ENCODE measurements at places on chromosomes 4 and X.

DNA sequence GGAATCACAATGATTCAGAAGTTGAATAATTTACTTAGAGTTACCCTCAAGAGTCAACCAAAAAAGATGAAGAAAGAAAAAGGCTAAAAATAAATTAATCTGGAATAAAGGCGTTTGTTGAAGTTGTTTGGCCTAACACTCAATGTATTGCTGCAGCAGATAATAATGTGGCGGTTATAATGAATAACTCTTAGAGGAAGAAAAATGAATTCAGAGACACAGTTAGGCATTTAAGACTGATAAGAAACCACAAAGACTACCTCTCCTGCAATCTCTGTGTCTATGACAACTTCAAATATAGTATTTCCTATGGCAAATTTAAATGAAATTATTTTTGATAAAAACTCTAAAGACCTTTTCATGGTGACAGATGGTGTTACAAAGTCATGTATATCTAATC lies 1369.1 kb upstream of the AGA start:
- no peak for DNase-seq

- DNase-seq = no peak
Measured at GRCh38 chr4:151260526-151260925, 16.4 kb upstream of the PRSS48 start.

GRCh38 chr4:76658231-76659102 lies 223.4 kb downstream of the SHROOM3 start:
- peak; percentile 71 for DNase-seq

- DNase-seq = no peak
Measured at GRCh38 chr4:126530996-126531585, 1101.7 kb upstream of the INTU start.

GRCh38 chr4:8343262-8343966 lies 73.9 kb downstream of the HTRA3 start:
- no peak for DNase-seq

GRCh38 chr4:33482773-33483172 lies 2761.5 kb downstream of the ARAP2 start:
- no peak for DNase-seq

DNA sequence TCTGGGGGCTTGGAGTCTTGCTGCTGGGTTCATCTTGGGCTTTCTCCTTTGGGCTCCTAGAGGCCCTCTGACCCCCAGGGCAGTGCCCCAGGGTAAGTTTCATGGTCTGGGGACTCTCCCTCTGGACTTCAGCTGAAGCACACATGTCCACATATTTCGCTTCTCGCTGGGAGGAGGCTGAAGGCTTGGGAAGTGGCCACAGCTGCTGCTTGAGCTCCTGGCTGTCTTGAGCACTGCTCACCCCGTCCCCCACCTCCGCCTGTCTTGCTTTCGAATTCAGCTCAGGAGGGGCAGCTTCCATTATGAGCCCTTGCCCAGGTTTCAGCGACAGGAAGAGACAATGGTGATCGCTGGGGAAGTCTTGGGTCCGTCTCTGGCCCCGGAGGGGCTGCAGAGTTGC lies 3.7 kb downstream of the C4orf54 start:
- no peak for DNase-seq

Data from skin of body (tissue), 3 donors.